ENCODE measurements at places on chromosomes 1 and 21.
A peak's percentile ranks its signal among the peaks of the same experiment; 100 is the strongest.

DNA sequence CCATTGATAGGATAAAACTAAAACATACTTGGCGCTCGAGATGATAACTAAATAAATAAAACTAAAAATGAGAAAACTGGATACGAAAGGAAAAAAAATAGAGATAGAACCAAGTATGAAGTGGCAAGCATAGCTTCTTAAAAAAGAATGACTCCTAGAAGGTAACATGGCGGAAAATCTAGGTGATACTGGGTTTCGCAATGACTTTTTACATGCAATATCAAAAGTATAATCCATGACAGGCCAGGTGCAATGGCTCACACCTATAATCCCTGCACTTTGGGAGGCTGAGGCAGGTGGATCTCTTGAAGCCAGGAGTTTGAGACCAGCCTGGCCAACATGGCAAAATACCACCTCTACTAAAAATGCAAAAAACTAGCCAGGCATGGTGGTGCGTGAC is 70.7 kb downstream of the ACBD6 start:
- no peak for DNase-seq

GRCh38 chr1:214165850-214166374 is 115.0 kb upstream of the SMYD2 start:
- DNase-seq: no peak

- no peak for DNase-seq
Observed at GRCh38 chr1:233819042-233819441, 85.4 kb upstream of the SLC35F3 start.

- DNase-seq: no peak
Observed at GRCh38 chr1:199449681-199450080, 577.8 kb upstream of the NR5A2 start.

GRCh38 chr1:93549131-93549530 is 101.2 kb downstream of the FNBP1L start:
- no peak for DNase-seq

GRCh38 chr1:224252479-224252878 is 69.4 kb downstream of the DEGS1 start:
- DNase-seq: no peak

- no peak for DNase-seq
Observed at GRCh38 chr1:7043719-7044535, 258.7 kb downstream of the CAMTA1 start.

- DNase-seq: no peak
Observed at GRCh38 chr1:205495237-205495823, 9.1 kb upstream of the CDK18 start.

GRCh38 chr1:204376465-204376864 is 16.7 kb upstream of the PLEKHA6 start:
- DNase-seq: no peak

GRCh38 chr1:75132812-75133619 is 1.2 kb upstream of the LHX8 start:
- DNase-seq: no peak

- DNase-seq: no peak
Observed at GRCh38 chr21:22476726-22477646, 1478.8 kb downstream of the NCAM2 start.

DNA sequence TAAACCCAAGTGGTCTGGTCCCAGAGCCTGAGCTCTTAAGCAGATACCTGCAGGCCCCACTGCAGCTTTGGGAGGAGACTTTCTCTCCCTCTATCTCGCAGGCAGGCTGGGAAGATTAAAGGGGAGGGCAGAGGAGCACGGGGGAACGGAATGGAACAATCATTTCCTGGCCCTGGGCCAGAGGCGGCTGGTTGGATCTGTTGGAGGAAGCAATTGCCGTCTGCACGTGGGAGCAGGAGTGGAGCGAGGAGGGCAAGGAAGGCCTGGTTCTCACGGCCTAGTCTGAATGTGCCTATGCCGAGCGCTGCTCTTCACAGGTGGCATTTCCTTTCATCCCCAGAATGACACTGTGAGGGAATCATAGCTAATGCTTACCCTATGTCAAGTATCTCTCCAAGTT is 23.7 kb downstream of the NKAIN1 start:
- no peak for DNase-seq

DNA sequence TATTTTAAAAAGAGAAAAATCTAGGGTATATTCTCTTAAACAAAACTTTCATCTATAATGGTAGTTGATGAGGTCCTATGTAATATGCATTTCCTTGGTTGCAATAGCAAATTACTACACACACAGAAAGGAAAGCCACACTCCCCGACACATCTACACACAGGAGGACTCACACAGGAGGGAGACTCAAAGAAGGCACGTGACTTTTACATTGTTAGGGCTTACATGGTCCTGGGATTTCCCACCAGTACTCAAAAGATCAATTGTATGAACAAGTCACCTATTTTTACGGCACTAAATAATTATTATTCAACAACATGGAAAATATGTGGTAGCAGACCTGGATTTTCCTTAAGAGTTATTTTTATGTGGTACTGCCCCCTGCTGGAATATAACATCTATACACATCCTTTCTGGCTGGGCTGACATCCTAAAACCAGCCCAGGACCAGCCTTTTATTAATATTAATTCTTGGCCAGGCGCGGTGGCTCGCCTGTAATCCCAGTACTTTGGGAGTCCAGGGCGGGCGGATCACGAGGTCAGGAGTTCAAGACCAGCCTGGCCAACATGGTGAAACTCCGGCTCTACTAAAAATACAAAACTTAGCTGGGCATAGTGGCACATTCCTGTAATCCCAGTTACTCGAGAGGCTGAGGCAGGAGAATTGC is 33.9 kb upstream of the LGALS8 start:
- DNase-seq: peak; percentile 42

DNA sequence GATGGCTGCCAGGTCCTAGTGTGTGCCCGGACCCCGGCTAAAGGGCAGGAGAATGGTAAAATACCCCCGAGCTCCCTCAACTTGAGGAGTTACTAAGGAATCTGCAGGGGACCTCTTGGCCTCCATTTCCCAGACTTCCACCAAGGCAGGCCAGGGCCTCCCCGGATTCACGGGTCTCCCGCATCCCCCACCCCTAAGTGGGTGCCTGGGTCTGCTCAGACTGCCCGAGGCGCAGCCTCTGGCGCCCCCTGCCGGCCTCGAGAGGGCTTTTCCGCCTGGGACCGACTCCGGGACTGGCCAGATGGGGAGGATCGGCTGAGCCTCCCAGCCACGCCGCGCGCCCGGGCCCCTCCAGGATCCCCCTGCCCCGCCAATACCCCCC is 1.7 kb downstream of the PLEKHG5 start:
- DNase-seq: peak; percentile 70

GRCh38 chr1:3698660-3699408 is 46.5 kb downstream of the TP73 start:
- no peak for DNase-seq

- no peak for DNase-seq
Observed at GRCh38 chr1:13892198-13892597, 192.2 kb downstream of the PRDM2 start.

DNA sequence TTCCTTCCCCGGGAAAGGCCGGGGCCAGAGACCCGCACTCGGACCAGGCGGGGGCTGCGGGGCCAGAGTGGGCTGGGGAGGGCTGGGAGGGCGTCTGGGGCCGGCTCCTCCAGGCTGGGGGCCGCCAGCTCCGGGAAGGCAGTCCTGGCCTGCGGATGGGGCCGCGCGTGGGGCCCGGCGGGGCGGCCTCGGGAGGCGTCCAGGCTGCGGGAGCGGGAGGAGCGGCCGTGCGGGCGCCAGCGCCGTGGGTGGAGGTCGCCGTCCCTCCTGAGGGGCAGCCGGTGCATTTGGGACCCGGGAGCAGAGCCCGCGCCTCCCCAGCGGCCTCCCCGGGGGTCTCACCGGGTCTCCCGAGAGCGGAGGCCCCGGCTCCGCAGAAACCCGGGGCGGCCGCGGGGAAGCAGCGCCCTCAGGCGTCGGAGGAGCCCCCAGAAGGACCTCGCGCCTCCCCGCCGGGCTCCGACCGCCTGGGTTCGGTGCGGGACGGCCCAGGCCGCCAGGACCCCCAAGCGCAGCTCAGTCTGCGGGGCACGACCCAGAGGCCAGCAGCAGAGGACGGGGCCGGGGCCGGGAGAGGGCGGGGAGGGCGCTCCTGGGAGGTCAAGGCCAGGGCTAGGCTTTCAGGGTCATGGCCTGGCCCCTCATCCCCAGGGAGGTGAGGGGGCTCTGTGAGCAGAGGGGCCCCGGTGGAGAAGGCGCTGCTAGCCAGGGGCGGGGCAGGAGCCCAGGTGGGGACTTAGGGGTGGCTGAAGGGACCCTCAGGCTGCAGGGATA is 7.2 kb upstream of the SLX9 start:
- no peak for DNase-seq

DNA sequence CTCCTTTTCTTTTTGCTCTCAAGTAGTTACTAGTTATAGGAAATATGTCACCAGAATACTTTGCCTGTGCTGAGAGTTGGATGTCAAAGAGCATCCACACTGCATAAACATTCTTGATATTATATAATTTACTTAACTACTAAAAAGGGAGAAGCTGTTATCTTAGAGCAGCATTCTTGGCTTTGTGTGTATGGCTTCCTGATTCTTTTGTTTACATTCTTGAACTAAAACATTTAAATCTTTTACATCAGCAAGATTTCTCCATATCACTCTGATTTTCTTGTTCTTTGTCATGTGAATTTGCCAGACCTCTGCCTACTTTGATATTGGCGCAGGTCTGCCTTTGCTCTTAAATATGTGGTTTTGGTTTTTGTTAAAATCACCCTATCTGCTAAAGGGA is 48.8 kb downstream of the SUCO start:
- no peak for DNase-seq

- DNase-seq: no peak
Observed at GRCh38 chr1:39525366-39526165, 34.1 kb downstream of the BMP8A start.

DNA sequence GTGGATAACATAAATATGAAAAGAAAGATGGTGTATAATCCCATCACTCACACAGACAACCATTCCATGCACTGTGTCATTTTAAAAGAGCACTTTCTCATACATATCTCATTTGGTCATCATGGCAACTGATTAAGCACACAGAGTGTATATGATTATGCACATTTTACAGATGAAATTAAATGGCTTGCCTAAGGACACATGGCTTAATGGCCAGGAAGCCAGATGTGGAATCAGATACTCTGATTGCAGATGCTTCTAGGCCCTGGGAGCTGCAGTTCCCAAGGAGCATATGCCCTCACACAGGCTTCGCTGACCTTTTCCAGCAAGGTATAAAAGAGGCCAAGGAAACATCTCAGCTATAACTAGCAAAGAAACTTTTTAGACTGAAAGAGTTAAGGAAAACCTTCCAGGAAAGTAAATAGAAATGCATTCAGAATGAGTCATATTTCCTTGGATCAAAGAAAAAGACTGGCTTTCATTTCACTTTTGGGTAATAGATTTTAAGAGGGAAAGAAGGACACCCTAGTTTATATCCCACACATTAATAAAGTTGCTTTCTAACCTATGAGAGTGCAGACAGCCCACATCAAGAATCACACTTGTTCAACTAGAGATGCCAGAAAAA is 19.6 kb upstream of the FAM89A start:
- no peak for DNase-seq

DNA sequence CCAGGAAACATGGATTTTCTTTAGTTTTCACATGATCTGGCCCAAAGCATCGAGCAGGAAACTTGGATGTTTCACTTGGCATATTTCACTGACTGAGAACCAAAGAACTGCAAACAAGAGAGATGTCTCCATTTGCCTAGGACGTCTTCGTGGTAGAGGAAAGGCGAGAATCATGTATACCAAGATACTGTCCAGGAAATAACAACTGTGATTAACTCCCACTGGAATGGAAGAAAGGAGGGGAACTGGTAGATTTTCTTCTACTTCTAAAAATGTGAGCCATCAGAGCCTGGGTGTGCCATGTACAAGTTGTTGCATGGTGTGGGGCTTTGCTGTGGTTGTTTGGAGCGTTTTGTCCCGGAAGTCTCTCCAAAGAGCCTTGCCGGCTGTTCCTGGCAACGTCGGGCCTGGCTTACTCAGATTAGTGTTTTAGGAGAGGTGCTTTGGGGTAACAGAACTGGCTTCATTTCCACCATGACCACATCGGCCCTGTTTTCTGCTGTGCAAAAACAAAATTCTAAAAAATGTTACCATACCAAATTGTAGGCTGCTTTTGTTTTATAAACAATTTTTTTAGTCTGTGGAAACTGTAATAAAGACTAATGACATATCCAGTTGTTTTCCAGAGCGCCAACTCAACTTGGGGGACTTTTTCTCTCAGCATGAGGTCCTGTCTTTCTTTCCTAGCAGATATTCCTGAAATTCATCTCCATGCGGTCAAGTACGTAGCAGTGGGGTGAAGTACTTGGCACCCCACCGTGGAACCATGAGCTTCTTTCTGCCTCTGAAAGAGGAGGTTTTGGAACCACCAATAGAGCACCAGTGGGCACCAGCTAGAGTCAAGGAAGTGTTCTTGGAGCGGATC is 118.3 kb downstream of the TM2D1 start:
- no peak for DNase-seq

DNA sequence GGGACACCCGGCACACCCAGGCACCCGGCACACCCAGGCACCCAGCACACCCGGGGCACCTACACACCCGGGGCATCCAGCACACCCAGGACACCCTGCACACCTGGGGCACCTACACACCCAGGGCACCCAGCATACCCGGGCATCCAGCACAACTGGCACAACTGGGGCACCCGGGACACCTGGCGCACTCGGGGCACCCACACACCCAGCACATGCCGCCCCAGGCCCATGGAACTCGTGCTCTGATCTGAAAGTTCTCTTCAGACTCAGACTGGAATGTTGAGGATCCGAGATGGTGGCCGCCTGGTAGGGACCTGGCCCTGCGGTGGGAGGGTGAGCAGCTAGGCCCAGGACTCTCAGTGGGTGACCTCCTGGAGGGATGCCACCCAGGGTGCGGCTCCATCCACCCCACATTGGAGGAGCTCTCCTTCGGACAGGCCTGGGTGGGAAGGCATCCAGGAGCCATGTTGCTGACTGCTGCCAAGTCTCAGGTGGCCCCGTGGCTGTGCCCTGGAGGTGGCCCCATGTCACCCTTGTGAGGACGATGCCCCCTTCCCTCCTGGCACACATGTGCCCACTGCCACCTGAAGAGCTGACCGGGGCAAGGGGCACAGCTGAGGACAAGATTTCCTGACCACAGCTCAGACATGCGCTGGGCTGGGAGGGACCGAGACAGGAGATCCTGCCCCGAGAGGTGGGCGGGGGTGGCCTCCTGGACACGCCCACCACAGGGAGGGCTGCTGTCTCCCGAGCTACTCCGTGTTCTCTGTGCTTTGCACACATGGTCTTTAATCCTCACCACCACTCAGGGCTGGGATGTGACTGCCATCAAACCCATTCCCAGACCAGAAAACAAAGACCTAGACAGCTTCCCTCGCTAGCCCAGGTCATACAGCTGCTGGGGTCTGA is 37.0 kb downstream of the UBE2G2 start:
- DNase-seq: no peak

GRCh38 chr1:99758073-99758511 is 8.3 kb downstream of the FRRS1 start:
- no peak for DNase-seq

GRCh38 chr1:41322101-41322661 is 39.1 kb upstream of the FOXO6 start:
- DNase-seq: no peak

- no peak for DNase-seq
Observed at GRCh38 chr1:67713057-67713846, 28.3 kb downstream of the GADD45A start.

GRCh38 chr1:1075148-1075935 is 1.2 kb upstream of the RNF223 start:
- DNase-seq: no peak
